Suprapubic skin (tissue), 4 donors: ENCODE measurements at places on chromosomes 1 and 21.

- DNase-seq, result no peak
These were observed 6.8 kb upstream of the PDZK1IP1 start for GRCh38 chr1:47196622-47197021.

DNA sequence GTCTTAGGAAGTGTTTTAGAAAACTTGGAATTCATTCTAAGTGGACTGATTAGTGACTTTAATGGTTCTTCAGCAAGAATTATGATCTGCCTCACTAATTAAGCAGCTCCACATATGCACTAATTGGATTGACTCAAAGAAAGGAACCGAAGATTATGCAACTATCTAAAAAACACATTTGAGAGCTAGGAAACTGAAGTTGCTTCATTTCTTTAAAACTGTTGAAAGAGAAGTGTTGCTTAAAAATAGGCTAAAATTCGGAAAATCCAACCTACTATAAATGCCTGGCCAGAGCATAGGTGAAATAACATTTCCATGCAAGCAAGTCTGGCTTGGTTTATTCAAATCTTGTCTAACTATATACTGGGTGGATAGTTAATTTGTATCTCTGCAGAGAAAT, 502.9 kb upstream of the ZRANB2 start:
- no peak for DNase-seq

DNA sequence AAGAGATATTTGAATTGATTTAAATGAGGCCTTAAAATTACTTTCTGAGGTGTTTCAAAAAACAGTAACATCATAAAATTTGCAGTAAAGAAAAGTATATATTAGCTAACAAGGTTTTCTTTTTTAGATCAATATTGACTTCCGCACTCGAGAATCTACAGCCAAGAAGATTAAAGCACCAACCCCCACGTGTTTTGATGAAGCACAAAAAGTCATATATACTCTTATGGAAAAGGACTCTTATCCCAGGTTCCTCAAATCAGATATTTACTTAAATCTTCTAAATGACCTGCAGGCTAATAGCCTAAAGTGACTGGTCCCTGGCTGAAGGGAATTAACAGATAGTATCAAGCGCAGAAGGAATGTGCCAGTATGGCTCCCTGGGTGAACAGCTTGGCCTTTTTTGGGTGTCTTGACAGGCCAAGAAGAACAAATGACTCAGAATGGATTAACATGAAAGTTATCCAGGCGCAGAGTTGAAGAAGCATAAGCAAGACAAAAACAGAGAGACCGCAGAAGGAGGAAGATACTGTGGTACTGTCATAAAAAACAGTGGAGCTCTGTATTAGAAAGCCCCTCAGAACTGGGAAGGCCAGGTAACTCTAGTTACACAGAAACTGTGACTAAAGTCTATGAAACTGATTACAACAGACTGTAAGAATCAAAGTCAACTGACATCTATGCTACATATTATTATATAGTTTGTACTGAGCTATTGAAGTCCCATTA, 3.6 kb downstream of the RGS1 start:
- DNase-seq, result no peak

DNA sequence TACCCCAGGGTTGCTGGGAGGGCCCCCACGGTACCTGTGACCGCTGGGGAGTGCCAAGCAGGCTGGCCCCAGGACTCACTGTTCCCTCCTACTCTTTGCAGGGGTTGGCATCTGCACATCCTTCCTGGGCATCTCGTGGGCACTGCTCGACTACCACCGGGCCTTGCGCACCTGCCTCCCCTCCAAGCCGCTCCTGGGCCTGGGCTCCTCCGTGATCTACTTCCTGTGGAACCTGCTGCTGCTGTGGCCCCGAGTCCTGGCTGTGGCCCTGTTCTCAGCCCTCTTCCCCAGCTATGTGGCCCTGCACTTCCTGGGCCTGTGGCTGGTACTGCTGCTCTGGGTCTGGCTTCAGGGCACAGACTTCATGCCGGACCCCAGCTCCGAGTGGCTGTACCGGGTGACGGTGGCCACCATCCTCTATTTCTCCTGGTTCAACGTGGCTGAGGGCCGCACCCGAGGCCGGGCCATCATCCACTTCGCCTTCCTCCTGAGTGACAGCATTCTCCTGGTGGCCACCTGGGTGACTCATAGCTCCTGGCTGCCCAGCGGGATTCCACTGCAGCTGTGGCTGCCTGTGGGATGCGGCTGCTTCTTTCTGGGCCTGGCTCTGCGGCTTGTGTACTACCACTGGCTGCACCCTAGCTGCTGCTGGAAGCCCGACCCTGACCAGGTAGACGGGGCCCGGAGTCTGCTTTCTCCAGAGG, 6.8 kb downstream of the XKR8 start:
- no peak for DNase-seq

DNA sequence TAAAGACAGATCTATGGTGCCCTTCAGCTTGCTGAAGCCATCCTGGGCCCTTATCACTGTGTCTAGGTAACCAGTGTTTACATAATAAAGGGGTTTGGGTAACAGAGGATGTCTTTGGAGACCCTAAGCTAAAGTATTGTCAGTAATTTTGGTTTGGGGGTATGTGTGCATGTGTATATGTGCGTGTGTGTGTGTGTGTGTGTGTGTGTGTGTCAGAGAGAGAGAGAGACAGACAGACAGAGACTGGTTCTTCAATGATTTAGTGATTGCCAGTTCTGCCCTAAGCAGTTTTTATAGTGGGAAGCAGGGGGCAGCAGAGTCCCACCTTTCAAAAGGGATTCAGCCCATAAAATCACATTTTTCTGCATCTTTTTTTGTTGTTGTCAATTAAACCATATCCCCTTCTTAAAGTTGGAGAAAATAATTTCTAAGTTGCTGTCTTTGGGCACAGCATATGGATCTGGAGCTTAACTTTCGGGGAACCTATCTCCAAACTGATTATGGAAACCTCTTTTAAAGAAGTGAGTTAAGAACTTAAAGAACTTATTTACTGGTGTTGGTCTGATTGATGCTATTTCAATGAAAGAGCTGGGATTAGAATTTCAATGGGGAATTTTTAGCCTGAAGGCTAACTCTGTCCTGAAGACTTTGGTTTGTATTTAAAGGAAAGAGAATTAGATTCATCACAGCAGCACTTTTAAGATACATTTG, 51.1 kb downstream of the ZNF326 start:
- no peak for DNase-seq

DNA sequence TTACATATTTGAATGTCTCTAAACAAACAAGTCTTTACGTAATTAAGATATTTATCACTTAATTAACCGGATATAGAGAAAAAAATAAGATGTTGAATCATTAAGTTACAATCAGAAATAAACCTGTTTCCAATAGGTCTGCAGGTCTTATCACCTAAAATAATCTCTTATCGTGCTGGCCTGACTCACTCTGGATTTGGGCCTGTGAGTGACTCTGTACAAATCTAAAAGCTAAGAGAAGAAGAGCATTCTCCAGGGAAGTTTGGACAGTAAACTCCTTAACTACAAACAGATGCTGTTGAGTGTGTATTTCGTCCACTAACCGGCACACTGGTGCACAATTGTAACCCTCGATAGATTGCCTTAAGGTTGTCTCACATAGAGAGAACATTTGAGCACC, 25.3 kb downstream of the CEP104 start:
- DNase-seq, result no peak

- DNase-seq, result no peak
These were observed 17.2 kb downstream of the ROR1 start for GRCh38 chr1:63790989-63791388.

- DNase-seq, result peak; percentile 68
These were observed 909 bp upstream of the PAXBP1 start for GRCh38 chr21:32772281-32773047.

DNA sequence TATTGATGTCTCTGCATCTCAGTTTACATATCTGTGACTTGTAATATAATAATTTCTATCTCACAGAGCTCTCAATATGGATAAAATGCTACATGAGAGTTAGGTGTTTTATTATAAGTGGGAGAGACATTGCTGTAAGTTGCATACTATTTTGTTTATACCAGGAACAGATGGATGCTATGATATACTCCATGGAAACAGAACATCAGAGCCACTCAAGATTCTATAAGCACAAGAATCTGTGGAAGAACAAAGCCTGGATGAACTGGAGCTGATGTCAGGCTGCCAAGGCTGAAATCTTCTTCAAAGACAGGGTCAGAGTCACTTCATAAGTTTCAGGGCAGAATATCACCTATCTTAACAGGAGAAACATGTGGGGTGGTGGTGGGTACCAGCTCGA, 30.2 kb downstream of the DUSP10 start:
- no peak for DNase-seq

DNA sequence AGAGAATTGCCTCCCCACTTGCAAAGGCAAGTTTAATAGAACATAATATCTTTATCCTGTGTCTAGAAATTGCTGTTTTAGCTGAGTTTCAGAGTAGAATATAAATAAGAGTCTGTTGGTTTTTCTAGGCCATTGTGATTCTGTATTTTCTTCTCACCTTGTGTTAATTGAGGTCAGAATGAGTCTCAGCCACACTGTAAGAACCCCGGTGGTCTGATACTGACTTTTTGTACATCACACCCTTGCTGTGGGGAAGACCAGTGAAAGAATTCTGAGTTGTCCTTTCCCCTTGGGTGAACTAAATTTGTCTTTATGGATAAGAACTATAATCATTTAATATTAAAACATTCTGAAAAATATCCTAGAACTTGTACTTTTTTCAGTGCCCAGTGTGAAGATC, 6.8 kb downstream of the HIPK1 start:
- no peak for DNase-seq

DNA sequence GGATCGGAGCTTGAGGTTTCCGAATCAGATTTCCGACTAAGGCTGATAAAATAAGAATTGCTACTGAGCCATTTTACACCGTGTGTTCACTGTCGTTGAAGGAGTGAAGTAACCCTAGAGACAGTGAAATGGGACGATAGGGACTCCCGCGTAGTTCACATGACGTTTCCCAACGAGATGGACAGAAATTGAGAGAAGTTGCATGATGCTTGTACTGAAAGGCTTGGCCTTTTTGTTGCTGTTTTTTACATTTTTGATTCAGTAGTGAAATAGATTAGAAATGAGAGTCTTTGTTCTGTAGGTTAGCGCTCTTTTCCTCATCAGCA, 1.2 kb downstream of the KHDRBS1 start:
- DNase-seq, result no peak

- DNase-seq, result no peak
These were observed 1.5 kb upstream of the PTP4A2 start for GRCh38 chr1:31939484-31940329.

- DNase-seq, result no peak
These were observed 322.1 kb upstream of the LYPLAL1 start for GRCh38 chr1:218851586-218851985.

GRCh38 chr1:43994071-43994470, 2.7 kb downstream of the CCDC24 start:
- DNase-seq, result no peak

GRCh38 chr1:222843469-222844410, 28.9 kb downstream of the DISP1 start:
- no peak for DNase-seq
